ENCODE measurements at places on chromosomes 7 and 10.

DNA sequence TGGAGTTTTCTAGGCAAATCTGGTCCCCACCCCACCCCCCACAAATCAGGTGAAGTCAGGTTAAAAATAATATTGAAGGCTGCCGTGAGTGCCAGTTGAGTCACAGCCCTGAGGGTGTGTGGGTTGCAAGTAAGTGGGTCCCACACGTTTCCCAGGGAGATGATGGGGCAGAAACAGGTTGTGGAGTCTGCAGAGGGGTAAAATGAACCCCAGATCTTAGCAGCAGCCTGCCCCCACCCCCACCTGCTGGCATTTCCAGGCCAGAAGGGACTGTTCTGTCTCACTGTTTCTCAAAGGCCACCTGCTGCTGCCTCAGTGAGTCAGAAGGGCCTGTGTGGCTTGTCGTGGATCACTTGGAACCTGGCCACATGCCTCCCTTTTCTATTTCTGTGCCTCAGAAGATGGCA, 59.8 kb upstream of the SMNDC1 start:
- DNase-seq, result no peak

- no peak for DNase-seq
These were observed 1.6 kb downstream of the MSRB2 start for GRCh38 chr10:23096802-23097549.

DNA sequence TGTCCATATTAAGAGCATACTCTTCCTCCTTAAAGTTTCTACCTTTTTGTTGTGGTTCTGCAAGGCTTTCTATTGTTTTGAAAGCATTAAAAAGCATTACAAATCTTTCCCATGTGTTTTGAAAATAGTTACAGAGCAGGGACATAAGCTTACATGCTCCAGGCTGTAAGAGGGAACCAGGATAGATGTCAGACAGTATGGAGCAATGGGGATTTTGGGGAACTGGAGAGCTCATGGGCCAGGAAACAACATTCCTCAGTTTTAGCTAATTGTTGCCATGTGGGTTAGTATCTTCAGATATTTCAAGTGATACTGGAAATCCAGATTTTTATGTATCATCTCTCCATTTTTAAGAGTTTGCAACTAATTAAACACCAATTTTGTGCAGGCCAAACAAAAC, 3.5 kb downstream of the MDFIC start:
- DNase-seq, result no peak

DNA sequence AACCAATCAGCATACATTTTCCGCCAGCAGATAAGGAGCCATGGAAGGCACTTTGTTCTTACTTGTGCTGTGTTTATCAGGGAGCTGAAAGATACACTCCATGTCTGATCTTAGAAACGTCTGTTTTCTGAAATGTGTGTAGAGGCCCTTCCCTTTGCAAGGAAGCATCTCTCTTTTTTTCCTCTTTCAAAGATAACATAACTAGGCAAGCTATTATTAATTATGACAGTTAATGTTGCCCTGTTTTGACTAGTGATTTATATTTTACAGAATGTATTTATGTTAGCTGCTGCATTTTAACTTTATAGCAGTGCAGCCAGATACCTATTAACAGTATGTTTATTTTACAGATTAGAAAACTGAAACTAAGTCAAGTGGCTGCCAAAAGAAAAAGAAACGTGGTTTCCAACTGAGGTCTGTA, 683.2 kb upstream of the IGFBP3 start:
- DNase-seq, result no peak

DNA sequence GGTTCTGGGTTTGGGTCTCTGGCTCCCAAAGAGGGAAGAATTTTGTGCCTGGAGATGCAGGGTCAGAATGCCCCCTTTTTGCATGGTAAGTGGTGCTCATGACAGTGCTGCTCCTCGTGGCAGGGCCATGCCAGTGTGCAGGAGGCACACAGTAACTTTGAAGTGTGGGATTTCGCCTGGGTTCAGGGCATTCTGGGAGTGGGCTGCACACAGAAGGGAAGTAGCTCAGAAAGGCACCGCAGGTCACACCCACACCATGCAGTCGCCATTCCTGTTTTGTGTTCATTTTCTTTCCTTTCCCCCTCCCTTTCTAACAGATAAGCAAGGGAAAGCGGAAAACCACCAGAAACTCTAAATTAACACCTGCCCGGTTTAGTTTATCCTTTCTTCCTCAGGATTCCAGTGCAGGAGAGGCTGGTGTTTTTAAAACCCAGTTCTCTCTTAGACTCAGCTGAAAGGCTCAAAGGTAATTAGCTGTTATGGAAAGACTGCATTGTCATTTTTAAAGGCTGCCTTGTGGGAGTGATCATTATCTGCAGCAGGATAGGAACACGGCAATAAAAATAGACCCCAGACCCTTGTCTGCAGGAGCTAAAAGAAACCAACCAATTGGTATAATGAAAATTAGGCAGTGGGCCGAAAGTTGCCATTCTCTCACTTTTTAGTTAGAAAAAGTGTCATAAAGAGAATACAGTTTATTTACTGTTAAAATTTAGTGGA, 50.2 kb downstream of the EEPD1 start:
- DNase-seq, result no peak

DNA sequence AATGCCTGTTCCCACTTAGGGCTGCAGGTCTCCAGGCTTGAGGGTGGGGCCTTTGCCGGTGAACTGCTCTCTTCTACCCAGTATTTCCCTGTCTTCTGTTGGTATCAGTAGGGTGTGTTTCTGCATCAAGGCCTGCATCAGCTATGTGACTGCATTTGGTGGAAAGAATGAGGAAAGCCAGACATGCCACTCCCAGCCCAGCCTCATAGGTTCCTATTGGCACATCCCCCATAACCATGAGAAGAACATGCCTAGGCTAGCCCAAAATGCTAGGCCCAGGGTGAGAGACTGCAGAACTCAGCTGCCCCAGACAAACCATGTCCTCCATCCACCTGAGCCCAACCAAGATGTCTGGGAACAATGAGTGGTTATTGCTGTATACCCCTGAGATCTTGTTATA, 380.3 kb upstream of the ADARB2 start:
- DNase-seq, result no peak

- no peak for DNase-seq
These were observed 39.4 kb downstream of the PLXNA4 start for GRCh38 chr7:132536654-132537395.

GRCh38 chr7:129952086-129952652, 591 bp downstream of the UBE2H start:
- DNase-seq, result peak; percentile 33

DNA sequence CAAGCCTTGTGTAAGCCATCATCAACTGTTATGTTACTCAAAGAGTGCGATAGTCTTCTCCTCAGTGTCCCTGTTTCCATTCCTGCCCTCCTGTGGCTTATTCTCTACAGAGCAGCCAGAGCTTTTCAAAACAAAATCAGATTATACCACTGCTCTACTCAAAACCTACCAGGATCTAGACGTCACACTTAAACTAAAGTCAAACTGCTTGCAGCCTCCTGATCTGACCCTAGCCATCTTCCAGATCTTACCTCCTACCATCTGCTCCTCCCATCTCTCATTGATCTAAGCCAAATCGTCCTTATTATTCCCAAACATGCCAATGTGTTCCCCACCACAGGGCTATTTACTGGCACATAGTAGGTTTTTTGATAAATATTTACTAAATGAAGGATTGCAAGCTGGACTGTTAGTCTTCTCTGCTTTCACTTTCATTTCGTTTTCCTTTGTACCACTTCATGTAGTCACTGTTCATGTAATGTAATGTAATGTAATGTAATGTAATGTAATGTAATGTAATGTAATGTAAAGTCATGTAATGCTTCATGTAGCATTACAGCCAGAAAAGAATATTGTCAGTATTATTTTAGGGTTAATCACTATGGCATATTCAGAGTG, 116.1 kb downstream of the GPR37 start:
- no peak for DNase-seq

GRCh38 chr10:30172673-30173072, 113.3 kb upstream of the JCAD start:
- no peak for DNase-seq

- no peak for DNase-seq
These were observed 12.5 kb downstream of the GDI2 start for GRCh38 chr10:5800782-5801181.

- DNase-seq, result no peak
These were observed 216.2 kb downstream of the AUTS2 start for GRCh38 chr7:69814421-69814962.

DNA sequence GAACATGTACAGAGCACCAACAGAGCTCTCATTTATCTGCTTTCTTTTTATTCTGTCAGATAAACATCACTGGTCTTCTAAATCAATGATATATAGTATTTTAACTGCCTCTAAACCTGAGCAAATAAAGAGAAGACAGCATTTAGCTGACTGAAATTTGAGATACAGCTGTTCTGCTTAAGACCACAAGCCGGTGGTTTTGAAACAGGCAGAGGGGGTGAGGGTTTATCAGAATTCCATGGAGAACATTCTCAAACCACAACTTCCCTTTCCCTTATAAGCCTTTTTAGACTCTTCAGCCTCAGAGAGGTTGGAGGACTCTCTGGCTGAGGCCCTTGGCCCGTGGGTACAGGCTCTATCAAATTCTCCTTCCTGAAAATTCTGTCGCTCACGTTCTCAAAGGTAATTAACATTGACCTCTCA, 87.4 kb upstream of the RSU1 start:
- DNase-seq, result peak; percentile 37

DNA sequence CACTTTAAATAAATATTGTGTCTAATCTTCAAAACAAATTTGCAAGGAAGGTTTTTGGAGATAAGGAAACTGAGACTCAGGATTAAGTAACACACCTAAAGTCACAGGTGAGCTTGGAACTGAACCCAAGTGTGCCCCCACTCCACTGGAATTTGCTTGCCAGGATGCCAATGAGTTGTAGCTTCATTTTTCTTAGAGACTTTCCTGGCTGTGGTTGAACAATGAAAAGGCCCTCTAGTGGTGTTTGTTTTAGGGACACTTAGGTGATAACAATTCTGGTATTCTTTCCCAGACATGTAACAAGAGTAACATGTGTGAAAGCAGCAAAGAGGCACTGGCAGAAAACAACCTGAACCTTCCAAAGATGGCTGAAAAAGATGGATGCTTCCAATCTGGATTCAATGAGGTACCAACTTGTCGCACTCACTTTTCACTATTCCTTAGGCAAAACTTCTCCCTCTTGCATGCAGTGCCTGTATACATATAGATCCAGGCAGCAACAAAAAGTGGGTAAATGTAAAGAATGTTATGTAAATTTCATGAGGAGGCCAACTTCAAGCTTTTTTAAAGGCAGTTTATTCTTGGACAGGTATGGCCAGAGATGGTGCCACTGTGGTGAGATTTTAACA, 1.5 kb downstream of the IL6 start:
- peak; percentile 57 for DNase-seq

- no peak for DNase-seq
These were observed 46.8 kb downstream of the NRAP start for GRCh38 chr10:113617086-113617485.

GRCh38 chr7:157268540-157268939, 68.3 kb upstream of the DNAJB6 start:
- DNase-seq, result no peak

- peak; percentile 76 for DNase-seq
These were observed 27.8 kb downstream of the NKX2-3 start for GRCh38 chr10:99560277-99561126.

DNA sequence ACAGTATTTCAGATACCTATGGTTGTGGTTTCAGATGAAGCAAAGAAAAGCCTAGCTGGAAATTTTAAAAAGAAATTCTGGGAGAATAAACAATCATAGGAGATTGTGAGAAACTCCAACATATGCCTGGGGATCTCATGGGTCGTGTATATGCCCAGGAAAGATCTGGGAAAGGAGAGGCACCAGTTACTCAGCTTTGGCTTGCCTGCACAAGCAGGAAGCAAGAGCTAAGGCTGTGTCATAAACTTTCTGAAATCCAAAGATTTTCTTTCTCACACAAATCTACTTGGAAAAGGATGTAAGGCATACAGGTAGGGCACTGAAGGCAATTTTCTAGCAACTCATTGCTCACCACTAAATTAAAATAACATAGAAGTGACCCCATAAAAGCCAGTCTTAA, 373.6 kb downstream of the CDC14C start:
- no peak for DNase-seq

DNA sequence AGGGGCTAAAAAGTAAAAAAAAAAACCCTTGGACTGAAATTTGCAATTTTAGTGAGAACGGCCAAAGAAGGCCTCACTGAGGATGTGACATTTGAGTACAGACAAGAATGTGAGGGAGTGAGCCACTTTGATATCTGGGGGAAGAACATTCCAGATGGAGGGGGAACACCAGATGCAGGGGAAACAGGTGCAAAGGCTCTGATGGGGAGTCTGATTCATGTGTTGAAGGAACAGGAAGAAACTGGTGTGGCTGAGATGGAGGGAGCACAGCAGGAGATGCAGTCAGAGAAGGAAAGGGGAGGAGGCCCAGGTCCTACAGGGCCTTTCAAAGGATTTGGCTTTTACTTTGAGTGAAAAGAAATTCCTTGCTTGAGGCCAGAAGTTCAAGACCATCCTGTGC, 615.7 kb upstream of the NRP1 start:
- DNase-seq, result no peak

DNA sequence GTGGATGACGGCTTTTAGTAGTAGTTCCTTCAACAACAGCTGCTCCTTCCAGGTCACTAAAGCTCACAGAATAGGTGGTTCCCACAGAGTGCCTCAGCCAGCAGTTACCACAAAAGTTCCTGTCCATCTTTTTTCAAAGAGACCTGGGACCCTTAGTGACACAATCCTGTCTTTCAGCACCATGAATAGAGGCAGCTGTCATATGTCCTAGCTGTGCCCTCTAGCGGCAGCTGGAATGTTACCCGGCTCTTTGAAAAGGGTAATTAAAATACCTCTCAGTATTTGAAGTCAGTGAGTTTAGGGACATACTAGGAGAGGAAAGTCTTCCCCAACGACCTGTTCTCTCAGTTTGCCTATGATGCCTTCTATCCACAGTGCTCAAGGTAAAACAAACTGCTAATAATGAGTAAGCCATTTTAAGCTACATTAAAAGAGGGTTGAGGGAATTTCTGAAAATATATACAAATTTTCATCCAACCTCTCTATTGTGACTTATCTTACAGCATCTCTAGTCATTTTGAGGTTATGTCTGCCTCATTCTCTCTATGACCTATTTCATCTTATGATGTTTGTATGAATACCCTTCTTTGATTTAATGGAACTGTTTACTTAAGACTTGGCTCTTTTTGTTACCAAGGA, 290.8 kb downstream of the NXPH1 start:
- DNase-seq, result peak; percentile 58

GRCh38 chr10:63409465-63410027, 56.2 kb downstream of the JMJD1C start:
- DNase-seq, result no peak

DNA sequence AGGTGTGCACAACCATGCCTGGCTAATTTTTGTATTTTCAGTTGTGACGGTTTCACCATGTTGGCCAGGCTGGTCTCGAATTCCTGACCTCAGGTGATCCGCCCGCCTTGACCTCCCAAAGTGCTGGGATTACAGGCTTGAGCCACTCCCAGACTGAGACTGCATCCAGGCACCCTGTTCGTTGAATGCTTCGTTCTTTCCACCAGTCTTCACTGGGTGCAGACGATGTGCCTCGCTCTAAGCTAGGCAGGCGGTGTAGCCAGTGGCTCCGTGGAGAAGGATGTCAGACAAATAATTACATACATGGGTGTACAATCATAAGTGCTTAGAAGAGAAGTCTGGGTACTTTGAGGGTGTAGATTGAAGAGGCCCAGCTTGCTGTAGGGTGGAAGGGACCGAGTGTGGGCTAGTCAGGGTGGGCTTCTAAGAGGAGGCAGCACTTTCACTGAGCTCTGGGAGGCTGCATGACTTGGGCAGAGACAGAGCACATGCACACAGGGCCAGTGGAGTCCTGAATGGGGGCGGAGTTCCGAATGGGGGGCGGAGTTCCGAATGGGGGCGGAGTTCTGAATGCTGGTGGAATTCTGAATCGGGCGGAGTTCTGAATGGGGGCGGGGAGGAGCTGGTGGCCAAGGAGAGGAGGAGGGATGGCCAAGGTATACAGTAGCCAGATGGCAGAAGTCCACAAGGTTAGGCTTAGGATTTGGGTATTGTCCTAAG, 74.3 kb downstream of the COL26A1 start:
- no peak for DNase-seq
